AG09309 (cell line): ENCODE measurements at places on chromosomes 16 and 17.

DNA sequence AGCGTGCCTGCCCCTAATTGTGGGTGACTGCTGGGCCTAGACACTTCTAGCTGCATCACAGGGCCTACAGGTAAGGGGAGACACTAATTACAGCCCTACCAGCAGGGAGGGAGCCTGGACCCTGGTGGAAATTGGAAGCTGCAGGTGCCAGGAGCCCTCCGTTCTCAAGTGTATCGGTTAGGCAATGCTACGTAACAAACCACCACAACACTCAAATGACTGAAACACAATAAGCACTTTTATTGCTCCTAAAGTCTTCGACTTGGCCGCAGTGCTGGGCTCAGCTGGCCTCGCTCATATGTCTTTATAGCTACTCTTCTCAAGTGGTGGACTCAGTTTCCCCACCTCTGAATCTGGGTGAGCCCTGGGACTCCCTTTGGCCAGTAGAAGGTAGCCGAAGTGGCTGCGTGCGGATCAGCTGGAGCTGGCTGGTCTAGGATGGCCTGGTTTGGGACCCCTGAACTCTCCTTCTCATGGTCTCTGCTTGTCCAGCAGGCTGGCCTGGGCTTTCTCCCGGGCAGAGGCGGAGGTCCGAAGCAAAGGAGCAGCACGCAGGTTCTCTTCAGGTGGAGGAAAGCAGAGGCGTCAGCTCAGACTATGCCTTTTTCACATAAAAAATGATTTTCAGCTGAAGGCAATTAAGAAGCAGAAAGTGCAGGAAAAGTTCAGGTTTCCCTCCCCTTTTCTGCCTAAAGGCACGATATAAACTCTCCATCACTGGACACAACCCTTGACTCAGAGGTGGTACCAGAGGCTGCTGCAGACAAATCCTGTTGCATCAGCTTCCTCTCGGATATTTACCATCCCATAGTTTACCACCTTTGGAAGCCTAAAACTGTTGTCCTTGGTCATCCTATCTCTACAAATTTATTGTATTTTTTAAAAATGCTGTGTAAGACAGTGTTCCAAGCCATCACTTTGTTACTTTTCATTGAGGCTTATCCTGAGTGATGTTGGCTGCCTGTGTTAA is 8.7 kb upstream of the TMEM170A start:
- DNase-seq = no peak

GRCh38 chr17:15931394-15931793 is 13.5 kb upstream of the ADORA2B start:
- no peak for DNase-seq

DNA sequence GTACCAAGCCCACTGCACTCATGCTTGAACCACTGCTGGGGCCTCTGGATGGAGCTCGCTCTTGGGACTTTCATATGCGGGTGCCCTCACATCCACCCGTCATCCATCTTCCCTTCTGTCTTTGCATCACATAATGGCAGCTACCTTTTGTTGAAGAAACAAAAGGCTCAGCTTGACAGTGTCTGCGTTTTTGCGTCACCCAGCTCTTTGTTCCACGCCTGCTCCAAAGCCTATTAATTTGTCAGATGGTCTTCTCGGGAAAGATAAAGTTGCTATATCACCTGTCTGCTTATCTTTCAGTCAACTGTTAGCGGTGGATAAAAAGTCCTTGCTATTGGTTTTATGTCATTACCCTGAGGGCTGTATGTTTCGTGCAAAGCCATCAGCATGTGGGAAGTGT is 18.1 kb upstream of the BCO1 start:
- no peak for DNase-seq

DNA sequence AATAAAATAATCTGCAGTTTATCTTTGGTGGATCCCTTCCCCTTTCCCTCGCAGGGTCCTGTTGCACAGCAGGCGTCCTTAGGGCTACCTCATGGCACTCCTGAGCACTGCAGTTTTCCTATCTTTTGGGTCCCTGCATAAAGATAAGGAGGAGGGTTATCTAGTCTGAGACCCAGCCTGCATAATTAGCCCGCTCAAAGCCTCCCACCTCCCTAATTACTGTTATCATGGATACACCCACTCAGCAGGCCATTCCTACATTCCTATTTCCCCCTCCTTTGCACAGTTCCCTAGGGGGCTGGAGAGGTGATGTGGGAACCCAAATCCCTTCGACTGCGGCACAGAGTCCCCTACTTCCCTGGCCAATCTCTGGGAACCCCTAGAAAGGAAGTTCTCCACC is 5.1 kb upstream of the CLUH start:
- no peak for DNase-seq

- no peak for DNase-seq
Measured at GRCh38 chr17:49998836-49999511, 4.0 kb upstream of the DLX3 start.

DNA sequence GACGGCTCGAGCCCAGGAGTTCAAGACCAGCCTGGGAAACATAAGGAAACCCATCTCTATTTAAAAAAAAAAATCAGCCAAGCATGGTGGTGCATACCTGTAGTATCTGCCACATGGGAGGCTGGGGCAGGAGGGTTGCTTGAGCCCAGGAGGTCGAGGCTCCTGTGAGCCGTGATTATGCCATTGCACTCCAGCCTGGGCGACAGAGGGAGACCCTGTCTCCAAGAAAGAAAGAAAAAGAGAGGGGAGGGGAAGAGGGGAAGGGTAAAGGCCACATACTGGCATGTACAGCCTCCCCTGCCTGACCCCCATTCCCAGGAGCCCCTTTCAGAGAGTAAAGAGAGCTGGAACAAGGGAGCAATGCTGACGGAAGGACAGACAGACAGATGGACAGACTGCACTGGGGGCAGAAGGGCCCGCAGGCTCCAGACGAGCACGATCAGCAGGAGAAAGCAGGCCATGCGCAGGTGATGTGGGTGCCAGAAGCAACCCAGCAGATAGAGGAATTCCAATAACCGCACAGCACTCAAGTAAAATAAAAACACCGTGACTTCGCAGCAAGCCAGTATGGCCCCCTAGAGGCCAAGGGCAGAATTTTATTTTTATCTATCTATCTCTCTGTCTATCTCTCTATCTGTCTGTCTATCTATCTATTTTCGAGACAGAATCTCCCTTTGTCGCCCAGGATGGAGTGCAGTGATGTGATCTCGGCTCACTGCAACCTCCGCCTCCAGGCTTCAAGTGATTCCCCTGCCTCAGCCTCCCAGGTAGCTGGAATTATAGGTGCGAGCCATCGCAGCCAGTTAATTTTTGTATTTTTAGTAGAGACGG is 27.1 kb upstream of the SNN start:
- peak; percentile 49 for DNase-seq

- peak; percentile 80 for DNase-seq
Measured at GRCh38 chr16:3443108-3444031, at the start of the genes NAA60 and ZNF597. TSS of gene NAA60 (plus strand) at chr16:3443680. CDS start at chr16:3476228, 32,548 bp downstream. TSS of gene ZNF597 (minus strand) at chr16:3443504. CDS start at chr16:3443153, 351 bp downstream.

GRCh38 chr16:49000594-49000993 is 281.0 kb downstream of the CBLN1 start:
- DNase-seq = no peak

DNA sequence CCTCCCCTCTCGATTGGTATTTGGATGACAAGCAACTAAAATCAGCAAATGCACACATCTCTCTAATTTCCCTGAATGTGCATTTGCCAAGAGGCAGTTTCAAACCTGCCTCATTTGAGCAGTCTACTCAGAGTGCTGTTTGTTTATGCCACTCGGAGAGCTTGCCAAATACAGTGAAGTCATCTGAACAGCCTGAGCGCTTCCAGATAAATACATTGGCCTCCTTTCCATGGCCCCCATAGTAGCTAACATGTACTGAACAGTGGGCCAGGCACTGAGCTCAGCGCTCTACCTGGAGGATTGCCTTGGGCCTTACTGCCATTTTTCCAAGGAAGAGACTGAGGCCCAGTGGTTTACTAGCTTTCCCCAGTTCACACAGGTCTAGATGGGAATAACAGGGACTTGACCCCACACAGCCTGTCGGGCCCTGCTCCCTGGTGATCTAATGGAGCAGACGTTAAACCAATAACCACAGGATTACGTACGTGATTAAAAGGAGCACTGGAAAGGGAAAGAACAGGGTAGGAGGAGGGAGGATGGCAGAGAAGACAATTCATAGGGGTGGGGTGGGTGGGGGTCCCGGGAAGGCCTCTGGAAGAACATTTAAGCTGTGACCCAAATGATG is 18.7 kb upstream of the ANKRD40CL start:
- peak; percentile 13 for DNase-seq
